Adrenal gland (tissue), 19 donors: ENCODE measurements at places on chromosomes 2 and 18. TPM values are rescaled to one million over a fixed set of nuclear protein-coding genes. Genes with fewer than 3 reads are reported as not detected.

- DNase-seq, result no peak
Measured at GRCh38 chr2:234378440-234378839, 118.4 kb downstream of the ARL4C start.

DNA sequence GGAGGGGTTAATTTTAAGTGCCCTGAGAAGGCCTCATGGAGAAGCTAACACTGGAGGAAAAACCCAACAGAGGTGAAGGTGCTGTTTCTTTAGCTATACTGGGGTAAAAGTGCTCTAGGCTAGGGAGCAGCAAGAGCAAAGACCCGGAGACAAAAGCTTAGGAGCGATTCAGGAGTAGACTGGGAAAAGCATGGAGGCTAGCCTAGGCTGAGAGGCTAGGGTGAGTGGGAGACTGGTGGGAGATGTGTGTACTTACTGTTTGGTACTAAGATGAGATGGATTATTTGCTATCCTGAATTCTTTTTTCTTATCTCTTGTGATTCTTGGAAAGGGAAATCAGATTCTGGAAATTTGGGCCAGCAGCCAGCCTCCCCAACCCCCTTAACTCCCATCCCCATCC is 2.0 kb downstream of the GIGYF2 start:
- no peak for DNase-seq

GRCh38 chr2:234411793-234412192 is 85.1 kb downstream of the ARL4C start:
- no peak for DNase-seq

GRCh38 chr2:8985561-8986326 is 17.7 kb downstream of the MBOAT2 start:
- no peak for DNase-seq

GRCh38 chr2:203648273-203648672 is 58.2 kb upstream of the CD28 start:
- no peak for DNase-seq

DNA sequence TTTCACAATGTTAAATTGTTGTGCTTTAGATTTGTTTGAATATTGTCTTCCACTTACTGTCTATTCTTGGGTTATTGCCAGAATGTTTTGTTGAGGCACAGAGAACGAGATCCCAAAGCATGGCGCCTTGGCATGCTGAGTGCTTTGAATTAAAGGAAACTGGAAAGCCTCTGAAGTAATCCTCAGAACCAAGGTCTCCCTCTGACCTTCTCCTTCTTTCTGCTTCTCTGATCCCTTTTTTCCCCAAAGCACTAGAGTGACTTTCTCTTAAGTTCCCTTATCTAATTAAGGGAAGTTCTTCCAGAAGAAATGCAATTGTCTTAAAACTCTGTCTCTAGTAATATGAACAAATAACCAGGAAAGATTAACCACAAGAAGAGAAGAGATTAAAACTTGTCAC is 214.7 kb downstream of the SPP2 start:
- no peak for DNase-seq

DNA sequence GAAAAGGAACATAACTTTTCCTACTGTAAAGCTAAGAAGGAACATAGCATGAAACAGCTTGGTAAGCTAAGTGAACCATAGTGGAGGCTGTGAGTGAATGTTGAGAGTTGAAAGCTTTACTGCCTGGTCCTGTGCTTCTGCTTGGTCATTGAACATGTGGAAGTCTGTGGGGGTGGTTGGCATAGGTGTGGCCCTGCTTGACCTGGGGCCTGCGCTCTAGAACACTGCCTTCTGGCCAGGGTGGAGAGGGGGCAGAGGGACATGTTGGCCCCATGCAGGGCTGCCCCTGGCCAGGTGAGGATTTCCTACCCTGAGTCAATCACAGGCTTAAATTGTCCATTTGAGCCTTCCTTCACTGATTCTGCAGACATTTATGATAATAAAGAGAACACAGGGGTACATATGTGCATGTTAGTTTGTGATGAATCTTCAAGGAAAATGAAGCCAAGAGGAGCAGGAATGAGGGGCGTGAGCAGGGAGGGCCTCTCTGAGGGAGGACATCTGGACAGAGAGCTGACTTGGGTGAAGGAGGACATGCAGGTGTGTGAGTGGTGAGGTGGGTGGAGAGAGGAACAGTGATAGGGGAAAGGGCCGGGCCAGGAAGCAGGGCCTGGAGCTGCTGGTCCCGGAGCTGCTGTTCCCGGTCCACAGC is 16.6 kb downstream of the TRAF3IP1 start:
- DNase-seq, result no peak

- DNase-seq, result peak; percentile 30
Measured at GRCh38 chr2:8457092-8457481, 224.8 kb upstream of the ID2 start.

GRCh38 chr2:120423167-120423943 is 77.4 kb downstream of the INHBB start:
- DNase-seq, result no peak

GRCh38 chr2:189613077-189613636 is 32.6 kb upstream of the SLC40A1 start:
- peak; percentile 90 for DNase-seq

DNA sequence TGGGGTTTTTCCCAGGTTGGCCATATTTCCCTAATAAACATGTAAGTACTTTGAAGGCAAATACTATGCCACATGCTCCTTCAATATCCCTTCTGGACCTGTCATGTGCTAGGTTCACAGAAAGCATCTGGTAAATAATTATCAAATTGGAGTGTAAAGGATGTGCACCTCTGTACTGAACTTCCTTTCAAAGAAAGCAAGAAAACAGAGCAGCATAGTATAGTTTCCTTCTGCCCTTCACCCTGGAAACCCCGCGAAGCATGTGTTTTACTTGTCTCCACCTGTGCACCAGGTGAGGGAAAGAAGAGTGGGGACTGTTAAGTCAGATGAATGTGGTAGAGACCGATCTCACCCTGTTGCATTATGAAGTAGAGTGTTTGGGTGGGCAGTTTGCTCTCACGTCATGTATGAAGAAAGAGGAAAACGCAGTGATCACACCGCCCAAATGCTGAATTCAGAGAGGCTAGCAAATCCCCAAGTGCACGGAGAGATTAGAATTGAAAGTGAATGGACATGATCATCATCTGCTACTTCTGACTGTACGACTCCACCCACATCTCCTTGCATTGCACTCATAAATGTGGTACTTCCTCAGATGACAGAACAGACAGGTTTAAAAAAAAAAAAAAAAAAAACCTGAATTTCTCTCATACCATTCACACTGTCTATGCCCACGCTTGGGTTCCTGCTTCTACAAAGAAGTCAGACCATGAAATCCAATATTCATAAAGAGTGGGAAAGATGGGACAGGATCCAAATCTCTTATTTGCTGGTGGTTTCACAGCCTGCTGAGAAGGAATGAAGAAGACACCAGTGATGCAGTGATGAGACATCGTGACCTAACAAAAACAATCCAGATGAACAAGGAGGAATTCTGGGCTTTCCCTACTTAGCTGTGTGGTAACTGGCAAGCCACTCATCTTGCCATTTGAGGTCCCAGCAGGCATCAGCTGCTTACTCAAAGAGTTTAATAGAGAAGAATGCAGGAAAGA is 448.6 kb downstream of the BCL11A start:
- DNase-seq, result no peak

DNA sequence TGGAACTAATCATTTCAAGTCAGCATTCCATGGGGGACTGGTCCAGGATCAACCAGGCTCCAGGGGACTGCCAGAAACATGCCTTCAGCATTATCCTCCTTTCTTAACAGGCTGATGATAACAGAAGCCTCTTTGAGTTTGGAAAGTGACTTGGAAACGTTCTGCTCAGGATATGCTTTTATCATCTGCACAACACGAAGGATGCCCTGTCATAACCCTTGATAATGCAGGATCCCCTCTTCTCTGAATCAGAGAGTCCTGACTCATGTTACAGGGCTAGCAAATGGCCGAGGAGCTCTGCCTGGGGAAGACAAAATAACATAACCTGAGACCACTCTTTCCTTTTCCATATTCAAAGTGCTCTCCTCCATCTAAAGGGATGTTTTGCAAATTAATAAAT is 6.7 kb downstream of the SCYGR3 start:
- no peak for DNase-seq

Gene ATP9B
- 30.7 TPM for total RNA-seq

Gene GKN1
- total RNA-seq, result 0.94 TPM

Gene RAPGEF4
- 83.7 TPM for total RNA-seq

Gene RAB12
- 37.0 TPM for total RNA-seq

Gene SPDYA
- total RNA-seq, result 0.26 TPM
